H4 (cell line): ENCODE measurements at places on chromosomes 2 and 18. TPM values are rescaled to one million over a fixed set of nuclear protein-coding genes. Genes with fewer than 3 reads are reported as not detected.

- no peak for DNase-seq
Measured at GRCh38 chr18:57794951-57795728, 8.0 kb downstream of the ATP8B1 start.

GRCh38 chr2:68566362-68566761 lies 77.0 kb upstream of the PROKR1 start:
- DNase-seq: no peak

- no peak for DNase-seq
Measured at GRCh38 chr2:10520926-10521325, 72.8 kb upstream of the ODC1 start.

DNA sequence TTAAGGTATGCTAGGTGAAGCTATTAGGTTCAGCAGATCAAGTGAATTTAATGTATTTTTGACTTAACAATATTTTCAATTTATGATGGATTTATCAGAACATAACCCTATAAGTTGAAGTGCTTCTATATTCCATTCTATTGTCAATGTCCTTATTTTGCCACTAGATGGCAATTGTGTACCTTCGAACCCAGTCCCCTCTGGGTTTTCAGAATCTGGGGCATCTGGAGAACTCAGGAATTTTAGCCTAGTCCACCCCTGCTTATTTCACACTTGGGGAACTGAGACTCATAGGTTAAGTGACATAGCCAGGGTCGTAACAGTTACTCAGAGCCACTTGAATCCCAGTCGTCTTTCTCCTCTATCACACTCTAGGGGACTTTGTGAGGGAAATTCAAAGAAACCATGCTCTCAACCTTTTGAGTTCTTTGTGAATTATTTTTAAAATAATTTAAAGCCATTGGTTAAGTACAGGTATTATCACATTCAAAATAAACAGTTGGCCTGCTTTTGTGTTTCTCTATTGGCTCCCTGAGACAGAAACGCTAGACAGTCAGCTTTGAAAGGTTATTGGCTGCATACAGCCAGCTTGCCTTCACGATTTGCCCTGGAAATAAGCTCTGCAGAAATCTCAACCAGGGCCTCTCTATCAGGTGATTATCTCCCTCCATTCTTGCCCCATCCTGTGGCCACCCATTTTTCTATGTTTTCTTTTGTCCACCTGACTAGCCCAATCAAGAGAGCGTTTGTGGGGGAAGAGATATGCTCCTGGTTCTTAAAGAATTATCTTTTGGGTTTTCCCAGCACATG lies 145.0 kb downstream of the TTC27 start:
- peak; percentile 29 for DNase-seq

DNA sequence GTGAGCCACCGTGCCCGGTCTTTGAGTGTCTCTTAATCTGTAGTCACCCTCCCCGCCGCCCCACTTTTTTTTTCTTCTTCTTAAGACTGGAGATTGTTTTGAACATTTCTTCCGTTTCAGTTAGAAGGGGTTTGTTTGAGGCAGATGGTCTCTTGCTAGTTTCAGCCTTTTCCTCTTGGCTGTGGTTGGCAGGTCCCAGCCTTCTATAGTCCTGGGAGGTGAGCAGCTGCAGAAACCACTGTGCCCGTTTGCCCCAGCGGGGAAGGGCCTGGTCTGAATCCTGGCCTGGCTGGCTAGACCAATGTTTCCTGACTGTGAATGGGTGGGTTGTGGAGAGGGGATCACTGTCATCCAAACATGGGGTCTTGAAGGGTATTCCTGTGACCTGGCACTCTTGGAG lies 30.1 kb upstream of the MCFD2 start:
- no peak for DNase-seq

DNA sequence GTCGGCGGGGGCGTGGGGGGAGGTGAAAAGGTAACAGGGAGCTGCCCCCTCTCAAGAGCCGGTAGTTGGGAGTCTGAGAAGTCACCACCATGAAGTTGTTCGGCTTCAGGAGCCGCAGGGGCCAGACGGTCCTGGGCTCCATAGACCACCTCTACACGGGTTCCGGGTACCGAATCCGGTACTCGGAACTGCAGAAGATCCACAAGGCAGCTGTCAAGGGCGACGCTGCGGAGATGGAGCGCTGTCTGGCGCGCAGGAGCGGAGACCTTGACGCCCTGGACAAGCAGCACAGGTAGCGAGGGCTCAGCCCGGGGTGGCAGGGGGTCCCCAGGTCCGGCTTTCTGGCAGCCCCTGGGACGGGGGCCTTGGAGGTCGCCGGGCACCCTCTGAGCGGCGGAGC lies 47.1 kb upstream of the ZNF519 start:
- no peak for DNase-seq

- peak; percentile 27 for DNase-seq
Measured at GRCh38 chr2:173354073-173354581, 545 bp upstream of the CDCA7 start.

DNA sequence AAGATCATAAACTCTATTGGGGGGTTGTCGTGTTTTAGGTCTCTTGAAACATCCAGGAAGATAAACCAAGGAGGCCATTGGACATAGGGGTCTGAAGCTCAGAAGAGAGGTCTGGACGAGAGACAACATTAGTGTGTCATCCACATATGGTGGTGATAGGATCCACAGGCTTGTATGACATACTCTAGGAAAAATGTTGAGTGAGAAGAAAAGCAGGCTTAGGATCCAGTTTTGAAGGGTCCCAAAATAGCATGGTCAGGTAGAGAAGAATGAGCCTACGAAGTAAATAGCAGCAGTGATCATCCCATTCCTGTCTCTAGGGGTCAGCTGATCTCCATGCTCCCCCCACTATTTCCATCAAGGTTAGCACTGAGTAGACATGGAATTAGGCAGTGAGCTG lies 166.8 kb downstream of the ANKRD30B start:
- no peak for DNase-seq

The REG3A gene
- not detected in 2 replicates for total RNA-seq

The SERPINB12 gene
- total RNA-seq: not detected in 2 replicates

The HSBP1L1 gene
- 16.9 and 26.2 TPM in 2 replicates for total RNA-seq

The EPG5 gene
- total RNA-seq: 5.1 and 5.8 TPM in 2 replicates

The UGT1A8 gene
- not detected in 2 replicates for total RNA-seq
